ENCODE measurements at places on chromosomes 5 and 9.

DNA sequence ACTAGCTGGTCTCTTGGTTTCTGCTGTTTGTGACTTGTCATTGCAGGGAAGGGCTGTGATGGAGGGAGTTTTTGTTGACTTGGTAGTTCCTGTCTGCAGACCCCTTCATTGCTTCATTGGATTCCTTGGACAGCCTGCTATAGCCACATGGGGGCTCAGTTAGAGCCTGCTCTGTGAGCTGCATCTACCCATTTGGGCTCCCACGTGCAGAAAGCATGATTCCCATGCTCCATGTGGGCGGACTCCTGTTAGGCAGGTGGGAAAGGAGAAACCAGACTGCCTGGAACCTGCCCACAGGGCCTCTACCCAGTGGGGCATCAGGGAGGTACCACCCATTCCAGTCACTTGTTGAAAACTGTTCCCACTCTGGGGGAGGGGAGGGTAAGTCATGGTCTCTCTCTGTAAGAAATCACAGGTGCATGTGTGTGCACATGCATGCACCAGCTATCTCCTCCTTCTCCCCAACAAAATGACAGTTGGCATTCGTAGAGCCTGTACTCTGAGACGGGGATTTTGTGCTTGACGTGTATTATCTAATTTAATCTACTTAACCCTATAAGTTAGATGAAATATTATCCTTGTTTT, 61.0 kb downstream of the DAPK1 start:
- no peak for DNase-seq

- peak; percentile 3 for DNase-seq
Observed at GRCh38 chr5:73985145-73985544, 359.1 kb downstream of the ARHGEF28 start.

DNA sequence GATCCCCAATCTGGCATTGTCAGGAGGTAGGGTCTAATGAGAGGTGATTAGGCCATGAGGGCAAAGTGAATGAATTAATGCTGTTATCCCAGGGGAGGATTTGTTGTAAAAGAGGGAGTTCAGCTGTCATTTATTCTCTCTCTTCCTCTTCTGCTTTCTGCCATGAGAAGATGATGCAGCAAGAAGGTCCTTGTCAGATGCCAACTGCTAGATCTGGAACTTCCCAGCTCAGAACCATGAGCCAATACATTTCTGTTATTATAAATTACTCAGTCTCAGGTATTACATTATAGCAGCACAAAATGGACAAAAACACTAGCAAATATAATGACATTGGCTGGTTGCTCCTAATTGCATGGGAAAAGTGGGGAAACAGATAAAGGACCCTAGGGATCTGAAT, 15.6 kb upstream of the BICD2 start:
- no peak for DNase-seq

GRCh38 chr5:37975531-37975930, 135.7 kb upstream of the GDNF start:
- no peak for DNase-seq

- DNase-seq, result no peak
Observed at GRCh38 chr5:172377856-172378255, 76.5 kb downstream of the SH3PXD2B start.

- DNase-seq, result no peak
Observed at GRCh38 chr9:119036969-119037368, 332.3 kb downstream of the BRINP1 start.

DNA sequence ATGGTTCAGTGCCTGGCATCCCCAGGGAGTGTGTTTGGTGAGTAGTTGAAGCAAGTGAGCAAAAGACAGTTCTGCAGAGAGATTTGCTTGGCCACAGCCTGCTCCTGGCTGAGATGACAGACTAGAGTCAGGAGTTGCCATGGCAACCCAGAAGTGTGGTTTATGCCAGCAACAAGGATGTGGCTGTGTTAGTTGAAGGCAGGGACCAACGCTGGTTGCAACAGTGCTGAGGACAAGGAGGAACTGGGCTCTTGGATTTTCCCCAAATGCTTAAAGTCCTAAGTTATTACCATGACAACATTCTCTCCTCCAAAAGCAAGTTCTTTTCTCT, 2.7 kb downstream of the NXNL2 start:
- DNase-seq, result peak; percentile 45

DNA sequence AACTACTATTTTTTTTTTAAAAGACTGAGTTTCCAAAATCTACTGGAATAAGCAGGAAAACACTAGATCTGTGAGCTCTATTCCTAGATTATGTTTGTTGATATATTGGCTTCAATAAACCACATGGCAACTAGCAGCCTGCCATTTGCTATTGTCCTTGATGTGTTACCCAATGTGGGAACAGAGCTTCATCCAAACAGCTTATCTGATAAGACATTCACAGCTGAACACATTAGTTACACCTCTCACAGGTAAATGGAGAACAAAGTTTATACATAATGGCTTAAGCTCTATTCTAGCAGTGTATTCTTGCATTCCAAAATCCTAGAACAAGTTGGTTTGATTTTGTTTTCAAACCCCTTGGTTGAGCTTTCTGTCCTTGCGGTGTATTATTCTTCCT, 642.1 kb downstream of the TLE1 start:
- no peak for DNase-seq

GRCh38 chr5:98454904-98455303, 318.6 kb upstream of the RGMB start:
- DNase-seq, result peak; percentile 78

- DNase-seq, result no peak
Observed at GRCh38 chr9:2856400-2856799, 12.5 kb upstream of the PUM3 start.

- no peak for DNase-seq
Observed at GRCh38 chr9:117365438-117365837, 49.4 kb downstream of the ASTN2 start.

GRCh38 chr9:89879276-89879675, 274.5 kb downstream of the GADD45G start:
- no peak for DNase-seq

DNA sequence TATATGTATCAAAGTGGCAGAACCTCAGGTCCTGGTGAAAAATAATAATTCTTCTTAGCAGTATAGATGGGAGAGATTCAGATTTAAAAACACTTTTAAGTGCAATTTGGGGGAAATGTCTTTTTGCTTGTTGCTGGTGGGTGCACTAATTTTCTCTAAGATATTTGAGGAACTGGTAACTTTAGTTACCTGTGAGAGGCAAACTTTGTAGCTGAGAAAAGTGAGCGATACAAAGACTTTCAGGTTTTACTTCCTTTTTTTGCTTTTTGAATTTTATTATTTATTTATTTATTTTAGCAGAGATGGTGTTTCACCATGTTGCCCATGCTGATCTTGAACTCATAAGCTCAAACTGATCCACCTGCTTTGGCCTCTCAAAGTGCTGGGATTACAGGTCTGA, 303.1 kb upstream of the PTGER4 start:
- DNase-seq, result no peak

GRCh38 chr5:83498585-83498984, 27.0 kb downstream of the VCAN start:
- no peak for DNase-seq

- no peak for DNase-seq
Observed at GRCh38 chr9:2128141-2128540, 113.0 kb downstream of the SMARCA2 start.

GRCh38 chr5:149011084-149011483, 51.8 kb downstream of the SH3TC2 start:
- no peak for DNase-seq

- DNase-seq, result no peak
Observed at GRCh38 chr5:145510769-145511168, 324.4 kb downstream of the PRELID2 start.

GRCh38 chr9:316382-316965, 101.8 kb downstream of the DOCK8 start:
- DNase-seq, result no peak

DNA sequence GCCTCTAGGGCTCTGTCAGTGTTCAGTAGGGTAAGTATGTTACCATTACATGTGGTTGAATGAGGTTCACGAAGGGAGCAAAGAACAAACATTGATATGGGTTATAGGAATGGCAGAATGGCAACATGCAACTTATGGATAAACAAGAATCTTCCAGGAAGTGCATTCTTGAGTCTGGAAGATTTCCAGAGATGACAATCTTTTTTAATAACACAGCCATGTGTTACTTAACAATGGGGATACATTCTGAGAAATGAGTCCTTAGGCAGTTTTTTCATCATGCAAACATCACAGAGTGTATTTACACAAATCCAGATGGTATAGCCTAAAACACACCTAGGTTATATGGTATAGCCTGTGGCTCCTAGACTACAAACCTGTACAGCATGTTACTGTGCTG, 9.1 kb upstream of the SLC28A3 start:
- no peak for DNase-seq

DNA sequence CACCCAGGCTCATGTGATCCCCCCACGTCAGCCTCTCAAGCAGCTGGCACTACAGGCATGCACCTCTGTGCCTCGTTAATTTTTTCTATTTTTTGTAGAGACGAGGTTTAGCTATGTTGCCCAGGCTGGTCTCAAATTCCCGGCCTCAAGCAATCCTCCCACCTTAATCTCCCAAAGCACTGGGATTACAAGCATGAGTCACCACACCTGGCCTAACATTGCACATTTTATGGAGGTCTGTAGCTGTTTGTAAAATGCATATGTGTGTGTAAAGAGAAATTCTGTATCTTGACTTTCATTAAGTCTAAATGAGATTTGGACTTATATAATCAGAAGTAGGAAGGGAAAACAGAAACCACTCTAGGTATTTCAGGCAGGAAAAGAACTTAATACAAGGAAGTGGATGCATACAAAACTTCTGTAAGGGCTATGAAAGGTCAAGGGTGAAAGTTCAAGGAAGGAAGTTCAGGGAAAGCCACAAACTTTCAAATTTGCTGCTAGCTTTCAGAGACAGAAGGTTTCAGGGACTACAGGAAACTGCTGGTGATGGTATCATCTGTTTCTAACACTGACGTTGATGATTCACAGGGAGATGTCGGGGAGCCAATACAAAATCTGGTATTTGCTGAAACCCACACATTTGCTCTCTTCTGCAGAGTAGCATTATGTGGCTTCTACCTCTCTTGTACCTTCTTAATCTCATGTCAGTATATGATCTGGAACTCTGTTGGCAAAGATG, 209.4 kb downstream of the PIK3R1 start:
- no peak for DNase-seq

DNA sequence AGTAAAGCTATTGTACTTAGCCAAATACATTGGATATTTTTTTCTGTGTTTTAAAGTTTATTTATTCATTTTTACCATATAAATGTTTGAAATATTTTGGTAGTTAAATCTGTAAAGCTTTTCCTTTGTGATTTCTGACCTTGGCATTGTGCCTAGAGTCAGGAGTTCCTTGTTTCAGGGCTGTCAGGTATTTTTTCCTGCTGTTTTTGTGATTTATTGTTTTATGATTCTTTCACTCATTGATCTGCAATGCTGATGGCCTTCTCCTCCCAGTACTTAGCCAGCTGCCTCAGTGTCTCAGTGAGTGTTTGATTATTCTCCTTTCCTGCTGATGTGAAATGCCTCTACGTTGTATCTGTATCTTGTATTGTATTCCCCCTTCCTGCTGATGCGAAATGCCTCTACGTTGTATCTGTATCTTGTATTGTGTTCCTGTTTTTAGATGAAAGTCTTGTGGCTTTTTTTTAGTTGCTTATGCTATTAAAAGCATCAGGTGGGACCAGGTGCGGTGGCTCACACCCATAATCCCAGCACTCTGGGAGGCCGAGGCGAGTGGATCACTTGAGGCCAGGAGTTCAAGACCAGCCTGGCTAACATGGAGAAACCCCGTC, 61.0 kb downstream of the EHMT1 start:
- DNase-seq, result no peak

DNA sequence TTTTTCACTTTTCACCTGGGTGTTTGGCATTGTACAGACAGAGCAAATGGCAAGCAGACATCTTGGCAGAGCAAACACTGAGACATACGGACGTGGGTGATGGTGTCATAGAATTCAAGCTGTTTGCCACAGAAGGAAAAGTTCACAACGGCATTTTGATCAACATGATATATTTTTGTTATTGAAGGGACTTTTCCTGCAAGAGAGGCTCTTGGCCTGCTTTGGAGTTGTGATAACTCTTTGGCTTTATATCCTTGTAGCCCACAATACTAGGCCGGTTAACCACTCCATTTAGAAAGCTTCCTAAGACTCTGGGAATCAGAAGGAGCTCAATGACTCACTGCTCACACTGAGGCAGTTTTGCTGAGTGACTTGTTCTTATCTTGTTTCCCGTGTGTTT, 1038.3 kb downstream of the TLE1 start:
- DNase-seq, result peak; percentile 11

DNA sequence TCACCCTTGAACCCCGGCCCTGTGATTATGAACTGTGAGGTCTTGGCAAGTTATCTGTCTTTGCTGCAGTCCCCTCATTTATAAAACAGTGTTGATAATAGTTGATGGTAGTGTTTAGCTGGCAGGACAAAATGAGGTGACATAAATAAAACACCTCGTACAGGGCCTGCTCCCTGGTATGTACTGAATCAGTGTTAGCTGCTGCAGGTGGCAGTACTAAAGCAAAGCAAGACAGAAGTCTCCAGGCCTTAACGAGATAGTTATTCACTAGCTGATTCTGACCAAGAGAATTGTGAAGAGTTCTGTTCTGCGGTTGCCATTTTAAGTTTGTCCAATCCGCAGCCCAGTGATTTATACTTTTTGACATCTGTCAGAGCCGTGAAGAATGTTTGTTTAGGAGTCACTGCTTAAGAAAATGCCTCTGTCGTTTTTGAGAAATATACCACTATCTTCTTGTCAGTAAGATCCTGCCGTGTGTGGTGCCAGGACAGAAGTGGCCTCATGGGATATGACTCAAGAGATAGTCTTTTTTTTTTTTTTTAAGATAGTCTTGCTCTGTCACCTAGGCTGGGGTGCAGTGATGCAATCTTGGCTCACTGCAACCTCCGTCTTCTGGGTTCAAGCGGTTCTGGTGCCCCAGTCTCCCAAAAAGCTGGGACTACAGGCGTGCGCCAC, 75.9 kb downstream of the KDM4C start:
- no peak for DNase-seq

GRCh38 chr9:87152256-87152655, 204.9 kb upstream of the GAS1 start:
- no peak for DNase-seq

GRCh38 chr5:83718936-83719495, 1.6 kb downstream of the HAPLN1 start:
- no peak for DNase-seq

DNA sequence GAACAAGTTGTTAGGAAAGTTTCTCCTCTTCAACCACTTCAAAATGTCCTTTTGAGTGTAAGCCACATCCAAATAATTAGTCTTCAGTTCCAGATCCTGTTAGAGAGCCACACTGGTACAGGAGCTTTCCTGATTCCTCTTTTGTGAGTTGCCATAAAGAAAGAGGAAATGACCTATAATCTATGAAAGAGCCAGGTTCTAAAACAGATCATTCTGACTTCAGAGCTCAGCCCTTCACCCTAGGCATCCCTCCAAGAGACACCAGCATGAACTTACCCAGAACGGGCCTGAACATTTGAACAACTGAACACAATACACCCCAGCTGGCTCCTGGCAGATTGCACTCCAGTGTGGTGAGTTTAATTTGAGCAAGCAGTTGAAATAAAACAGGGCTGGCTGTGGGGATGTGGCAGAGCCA, 25.7 kb downstream of the SLC1A1 start:
- DNase-seq, result no peak

All from AG04450 (cell line).